ENCODE measurements at places on chromosomes 3 and 15.
A peak's percentile ranks its signal among the peaks of the same experiment; 100 is the strongest.

DNA sequence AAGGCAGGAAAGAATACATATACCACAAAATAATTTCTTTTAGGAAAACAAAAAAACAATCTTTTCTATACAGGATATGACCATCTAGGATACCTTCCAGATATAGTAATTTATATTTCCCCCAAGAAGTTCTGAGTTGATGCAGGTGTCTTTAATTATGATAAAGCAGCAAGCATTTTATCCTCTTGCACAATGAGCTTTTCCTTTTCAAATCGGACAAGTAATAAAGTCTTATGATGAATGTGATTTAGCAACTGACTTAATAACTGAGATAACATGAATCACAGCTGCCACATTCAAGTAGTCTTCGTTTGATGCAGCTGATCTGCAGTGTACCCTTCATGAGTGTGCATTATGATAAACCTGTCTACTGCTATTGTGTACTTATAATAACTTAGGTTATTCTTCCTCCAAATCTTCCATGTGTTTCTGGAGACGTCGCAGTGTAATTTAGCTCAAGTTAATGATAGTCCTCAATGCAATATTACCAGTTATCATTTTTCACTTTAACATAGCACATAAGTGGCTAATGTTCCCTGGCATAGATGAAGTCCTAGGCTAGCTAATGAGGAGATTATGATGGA, 260.3 kb upstream of the MRPL3 start:
- DNase-seq: no peak

GRCh38 chr3:177282119-177282655, 84.9 kb upstream of the TBL1XR1 start:
- no peak for DNase-seq

- no peak for DNase-seq
Measured at GRCh38 chr15:29225534-29226234, 43.9 kb downstream of the NSMCE3 start.

DNA sequence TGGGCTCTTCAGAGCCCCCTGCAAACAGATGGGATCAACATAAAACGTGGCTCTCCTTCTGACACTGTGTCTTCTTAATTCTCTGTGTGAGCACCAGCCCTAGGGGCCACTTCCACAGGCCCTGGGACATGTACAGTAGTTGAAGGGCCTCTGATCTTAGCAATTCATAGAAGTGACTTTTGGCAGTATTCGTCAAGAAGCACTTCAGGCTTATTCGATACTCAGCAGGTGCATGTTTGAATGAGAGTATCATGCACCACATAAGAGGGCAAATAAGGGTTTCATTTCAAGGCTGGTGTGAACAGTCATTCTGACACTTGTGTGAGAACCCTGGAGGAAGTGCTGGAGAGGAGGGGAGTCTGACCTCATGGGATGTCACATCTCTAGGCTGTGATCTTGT, 113.9 kb downstream of the GABRG3 start:
- DNase-seq: no peak

DNA sequence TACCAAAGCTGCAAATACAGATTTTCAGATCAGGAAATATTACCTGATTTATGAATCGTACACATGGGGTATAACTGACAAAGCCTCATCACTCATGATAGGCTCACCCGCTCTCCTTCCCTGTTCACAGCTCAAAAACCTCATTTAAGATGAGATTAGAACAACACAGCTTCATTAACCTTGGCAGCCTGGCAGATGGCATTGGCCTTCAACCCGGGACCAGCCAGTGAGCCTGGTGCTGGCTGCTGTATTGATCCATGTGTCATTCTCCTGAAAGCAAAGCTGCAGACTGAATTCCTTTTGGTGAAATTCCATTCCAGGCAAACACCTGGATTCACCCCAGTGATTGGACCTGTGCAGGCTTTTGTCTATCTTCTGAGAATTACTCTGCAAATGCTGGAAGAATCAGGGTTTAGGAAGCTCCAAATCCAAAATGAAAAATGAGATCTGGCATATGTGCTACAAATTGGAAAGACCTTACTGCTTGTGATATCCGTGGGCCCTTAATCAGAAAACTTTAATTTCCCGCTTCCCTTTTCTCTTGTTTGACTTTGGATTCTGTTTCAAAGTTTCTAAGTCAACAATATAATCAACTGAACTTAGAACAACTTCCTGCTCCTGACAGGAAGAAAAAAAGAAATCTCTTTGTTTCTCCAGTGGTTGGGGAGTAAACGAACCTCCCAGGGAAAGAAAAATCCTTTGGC, 189.1 kb upstream of the KBTBD8 start:
- DNase-seq: no peak

- DNase-seq: no peak
Measured at GRCh38 chr3:46907271-46907670, 29.8 kb downstream of the PTH1R start.

- no peak for DNase-seq
Measured at GRCh38 chr15:66815318-66815717, 113.3 kb downstream of the SMAD6 start.

GRCh38 chr3:171086914-171087313, 60.4 kb upstream of the SLC2A2 start:
- DNase-seq: no peak

DNA sequence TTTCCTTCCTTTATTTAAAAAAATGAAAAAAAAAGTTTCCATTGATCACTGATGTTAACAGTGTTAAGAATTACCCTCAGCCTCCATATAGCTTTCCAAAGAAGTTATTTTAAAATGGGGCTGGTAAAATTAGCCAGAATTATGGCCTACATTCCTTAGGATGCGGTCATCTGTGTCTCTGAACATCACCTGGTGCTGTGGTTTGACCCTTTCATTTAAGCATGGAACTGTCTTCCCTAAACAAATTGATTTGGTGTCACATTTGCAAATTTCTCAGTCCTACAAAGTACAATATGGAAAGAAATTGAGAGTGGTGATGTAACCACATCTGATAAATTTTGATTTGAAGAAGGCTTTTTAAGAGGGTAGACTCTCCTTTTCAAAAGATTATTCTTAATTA, 40.3 kb upstream of the ZPLD1 start:
- no peak for DNase-seq

DNA sequence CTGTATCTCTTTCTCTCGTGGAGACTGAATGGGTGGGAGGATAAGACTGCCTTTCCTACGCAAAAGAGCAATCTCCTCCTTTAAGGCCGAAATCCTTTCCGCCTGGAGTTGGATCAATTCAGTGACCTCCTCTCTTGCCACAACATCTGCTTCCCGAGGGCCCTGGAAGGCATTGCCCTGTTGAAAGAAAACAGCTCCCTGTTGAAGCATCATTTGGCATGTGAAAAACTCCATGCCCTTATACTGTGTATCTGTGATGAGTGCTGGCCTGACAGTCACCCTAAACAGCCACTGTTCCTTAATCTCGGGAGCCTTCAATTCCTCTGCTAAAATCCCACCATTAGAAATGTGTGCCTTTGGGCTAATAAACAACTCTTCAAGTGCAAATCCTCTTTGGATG, 80.2 kb downstream of the BOC start:
- no peak for DNase-seq

GRCh38 chr3:128923576-128923975, 44.2 kb downstream of the ACAD9 start:
- no peak for DNase-seq

GRCh38 chr15:101381671-101382212, 86.7 kb upstream of the SNRPA1 start:
- no peak for DNase-seq

DNA sequence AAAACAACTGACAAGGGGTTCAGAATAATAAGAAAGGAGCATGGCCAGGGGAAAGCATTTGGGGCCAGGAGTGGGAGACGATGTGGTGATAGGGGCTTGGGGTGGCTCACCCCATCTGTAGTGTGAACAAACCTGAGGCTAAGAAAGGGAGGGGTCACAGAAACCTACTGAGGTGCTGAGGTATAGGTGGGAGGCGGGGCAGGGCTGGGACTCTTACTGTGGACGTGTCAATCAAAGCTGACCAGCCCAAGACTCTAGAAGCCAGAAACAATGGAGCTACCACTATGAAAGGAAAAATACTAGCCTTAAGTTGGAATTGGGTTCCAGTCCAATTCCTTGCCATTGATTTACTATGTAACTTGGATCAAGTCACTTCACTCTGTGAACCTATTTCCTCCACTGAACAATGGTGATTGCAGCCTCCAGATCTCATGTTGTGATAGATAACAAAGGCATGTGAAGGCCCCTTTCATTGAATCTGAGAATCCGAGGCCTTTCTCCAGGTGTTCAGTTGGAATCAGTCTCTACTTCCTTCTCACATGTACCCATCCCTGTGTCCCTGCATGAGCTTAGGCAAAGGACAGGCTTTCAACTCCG, 260.9 kb upstream of the HES1 start:
- DNase-seq: no peak

DNA sequence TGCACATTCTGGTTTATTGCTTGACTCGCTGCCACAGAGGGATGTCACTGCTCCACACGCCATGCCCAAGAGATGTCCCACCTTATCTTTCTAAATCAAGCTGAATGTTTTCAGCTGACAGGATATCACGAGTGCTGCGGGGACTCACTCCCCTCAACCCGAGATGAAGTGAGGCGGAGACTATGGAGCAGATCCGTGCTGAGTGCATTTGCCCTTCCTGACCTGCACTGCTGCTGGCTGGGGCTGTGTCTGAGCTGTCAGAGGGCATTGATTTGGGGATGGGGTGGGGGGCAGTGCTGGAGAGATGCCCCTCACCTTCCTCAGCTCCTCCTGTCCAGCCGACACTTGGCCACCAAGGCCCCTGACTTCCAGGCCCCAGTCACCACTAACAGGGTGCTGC, 40.5 kb upstream of the CSPG4 start:
- no peak for DNase-seq

GRCh38 chr3:122508135-122508914, 6.4 kb downstream of the KPNA1 start:
- no peak for DNase-seq

- no peak for DNase-seq
Measured at GRCh38 chr3:48415251-48415953, 14.5 kb downstream of the PLXNB1 start.

DNA sequence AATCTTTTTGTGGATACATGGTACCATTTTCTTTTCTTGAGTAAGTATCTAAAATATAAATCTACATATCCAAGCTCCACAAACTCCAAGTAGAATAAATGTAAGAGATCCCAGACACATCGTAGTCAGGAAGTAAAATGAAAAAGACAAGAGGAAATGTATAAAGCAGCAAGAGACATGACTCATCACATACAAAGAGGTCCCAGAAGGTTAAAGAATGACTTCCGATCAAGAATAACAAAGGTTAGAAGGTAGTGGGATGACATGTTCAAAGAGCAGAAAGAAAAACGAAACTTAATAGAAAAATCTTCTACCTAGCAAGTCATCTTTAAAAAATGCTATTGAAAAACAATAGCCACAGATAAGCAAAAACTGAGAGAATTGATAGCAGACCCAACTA, 705.8 kb downstream of the NR2F2 start:
- DNase-seq: no peak

- DNase-seq: no peak
Measured at GRCh38 chr3:14834121-14834520, 15.4 kb downstream of the FGD5 start.

DNA sequence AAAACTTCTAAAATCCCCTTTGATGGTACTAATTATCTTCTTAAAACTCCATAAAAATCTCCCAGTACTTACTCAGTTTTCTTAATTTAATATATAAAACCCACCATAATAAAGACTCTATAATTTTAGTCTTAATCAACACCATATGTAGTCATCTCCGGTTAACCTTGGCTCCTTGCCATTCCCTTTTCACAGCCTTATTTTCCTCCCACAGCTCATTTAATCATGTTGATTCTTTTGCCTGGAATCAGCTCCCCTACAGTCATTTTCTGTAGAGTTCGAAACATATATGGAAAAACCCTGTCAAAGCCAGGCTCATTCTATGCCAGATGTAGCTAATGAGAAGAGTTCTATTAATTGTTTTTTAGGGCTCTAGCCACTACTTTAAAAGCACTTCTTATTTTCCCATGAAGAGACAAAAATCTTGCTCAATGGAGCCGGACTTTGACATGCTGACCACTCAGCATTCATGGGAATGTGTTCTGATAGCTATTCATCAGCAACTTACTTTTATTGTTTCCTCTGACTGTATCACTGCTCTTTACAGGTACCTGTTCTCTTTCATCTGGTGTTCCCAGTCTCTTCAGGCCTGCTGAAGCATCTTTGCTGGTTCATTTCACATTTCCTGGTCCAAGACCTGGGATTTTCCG, 573.4 kb downstream of the NAALADL2 start:
- DNase-seq: no peak

GRCh38 chr3:158668506-158668905, 3.9 kb downstream of the LXN start:
- DNase-seq: no peak

DNA sequence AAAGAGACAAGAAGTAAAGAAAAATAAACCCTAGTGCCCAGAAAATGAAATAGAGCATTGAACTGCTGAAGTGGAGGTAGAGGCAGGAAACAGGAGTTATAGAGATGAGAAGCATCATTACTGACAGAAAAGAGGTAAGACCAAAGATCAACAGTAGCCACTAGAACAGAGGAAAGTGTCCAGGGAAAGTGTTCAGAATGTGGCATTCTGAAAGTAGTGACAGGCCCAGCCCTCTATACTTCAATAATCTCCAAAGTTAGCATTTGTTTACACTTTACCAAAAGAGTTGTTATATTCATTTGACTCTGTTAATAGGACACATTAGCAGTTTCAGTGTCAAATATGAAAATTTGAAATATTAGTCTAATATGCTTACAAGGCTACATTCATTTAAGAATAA, 727.1 kb upstream of the NECTIN3 start:
- DNase-seq: no peak

GRCh38 chr15:73065114-73065513, 12.9 kb downstream of the NEO1 start:
- no peak for DNase-seq

- DNase-seq: no peak
Measured at GRCh38 chr3:130823996-130824395, 69.9 kb upstream of the ATP2C1 start.

GRCh38 chr3:115611630-115612029, 11.7 kb upstream of the GAP43 start:
- DNase-seq: no peak

DNA sequence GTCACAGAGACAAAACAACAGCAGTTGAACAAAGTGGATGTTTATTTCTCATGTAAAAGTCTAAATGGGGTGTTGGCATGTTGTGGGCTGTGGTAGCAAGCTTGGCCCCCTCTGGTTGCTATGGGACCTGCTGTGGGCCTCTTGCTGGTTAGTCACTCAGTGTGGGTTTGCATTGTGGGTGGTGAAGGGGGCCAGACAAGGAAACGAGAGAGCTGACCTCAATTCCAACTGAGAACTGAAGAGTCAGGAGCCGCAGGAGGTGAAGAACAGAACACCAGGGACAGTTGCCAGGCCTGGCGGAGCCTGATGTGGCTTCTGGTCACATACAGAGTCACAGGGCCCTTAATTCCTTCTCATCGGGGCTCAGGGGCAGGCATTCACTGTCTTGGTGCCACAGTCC, 1.9 kb upstream of the ADPGK start:
- DNase-seq: peak; percentile 67

DNA sequence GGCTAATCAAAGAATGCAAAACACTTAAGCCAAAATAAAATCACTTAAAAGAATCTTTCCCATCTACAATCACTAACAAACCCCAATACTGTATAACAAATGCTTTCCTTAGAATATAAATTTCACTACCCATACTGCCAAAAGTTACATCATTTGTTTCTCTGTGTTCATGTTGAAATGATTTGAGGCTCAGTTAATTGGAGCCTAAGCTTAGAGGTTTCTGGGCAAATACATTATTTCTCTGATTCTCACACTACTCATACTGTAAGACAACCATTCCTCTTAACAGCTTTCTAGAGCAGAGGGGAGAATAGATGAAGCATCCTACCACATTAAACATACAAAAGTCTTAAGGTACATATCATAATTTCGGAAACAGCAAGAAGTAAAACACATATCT, 2.1 kb downstream of the RIOX2 start:
- DNase-seq: no peak

GRCh38 chr15:62845241-62846126, 197.1 kb upstream of the TPM1 start:
- DNase-seq: no peak
